Large intestine (tissue), 12 donors: ENCODE measurements at places on chromosomes 4 and X. TPM values are rescaled to one million over a fixed set of nuclear protein-coding genes. Genes with fewer than 3 reads are reported as not detected.

DNA sequence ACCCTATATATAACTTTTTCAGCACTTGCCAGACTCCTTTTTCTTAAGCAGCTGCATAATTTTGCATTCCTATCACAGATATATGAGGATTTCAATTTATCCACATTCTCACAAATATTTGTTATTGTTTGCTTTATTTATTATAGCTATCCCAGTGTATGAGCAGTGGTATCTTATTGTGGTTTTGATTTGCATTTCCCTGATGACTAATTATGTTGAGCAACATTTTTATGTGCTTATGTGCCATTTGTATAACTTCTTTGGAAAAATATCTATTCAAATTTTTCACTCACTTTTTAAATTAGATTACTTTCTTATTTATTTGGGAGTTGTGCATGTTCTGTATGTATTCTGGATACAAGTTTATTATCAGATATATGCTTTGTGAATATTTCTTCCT lies 361.9 kb downstream of the KCTD8 start:
- DNase-seq = no peak

- no peak for DNase-seq
These were observed 656 bp upstream of the GSPT2 start for GRCh38 chrX:51742586-51742985.

DNA sequence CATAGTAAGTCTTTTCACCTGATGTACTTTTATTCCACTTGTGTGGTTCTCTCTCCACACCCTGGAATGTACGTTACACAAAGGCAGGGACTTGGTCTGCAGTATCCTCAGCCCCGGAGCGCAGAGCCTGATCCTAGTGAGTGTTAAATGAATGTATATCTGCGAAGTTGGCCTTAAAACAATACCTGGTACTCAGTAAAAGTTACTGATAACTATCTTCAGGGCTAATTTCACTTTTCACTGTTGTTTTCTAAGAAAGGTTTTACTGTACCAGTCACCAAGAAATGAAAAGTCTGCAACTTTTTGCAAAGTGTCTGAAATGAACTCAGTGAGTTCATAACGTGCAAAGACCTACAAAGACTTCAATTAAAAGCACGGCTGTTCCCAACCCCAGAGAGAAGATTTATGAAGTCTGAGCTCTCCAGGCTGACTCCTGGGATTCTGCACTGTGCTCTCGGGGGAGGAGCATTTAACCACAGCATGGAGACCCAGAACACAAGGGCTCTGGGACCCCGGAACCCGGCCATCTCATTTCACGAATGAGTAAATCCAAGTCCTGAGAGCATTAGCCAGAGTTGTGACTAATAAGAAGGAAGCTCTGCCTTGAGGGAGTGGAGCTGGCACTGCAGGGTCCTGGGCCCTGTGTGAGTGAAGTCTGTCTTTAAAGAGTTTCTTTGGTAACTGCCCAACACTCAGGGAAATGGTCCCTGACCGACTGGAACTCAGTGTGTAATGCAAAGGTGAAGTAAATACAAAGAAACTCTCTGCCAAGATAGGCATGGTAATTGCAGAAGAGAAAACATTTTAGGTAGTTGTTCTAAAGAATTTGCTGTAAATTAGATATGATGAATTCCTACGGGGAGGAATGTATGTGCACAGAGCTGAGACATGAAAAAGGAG lies 165.8 kb downstream of the NSUN7 start:
- no peak for DNase-seq

GRCh38 chr4:3636646-3637320 lies 104.6 kb upstream of the LRPAP1 start:
- no peak for DNase-seq

GRCh38 chrX:16612257-16612897 lies 37.6 kb upstream of the S100G start:
- DNase-seq = no peak

DNA sequence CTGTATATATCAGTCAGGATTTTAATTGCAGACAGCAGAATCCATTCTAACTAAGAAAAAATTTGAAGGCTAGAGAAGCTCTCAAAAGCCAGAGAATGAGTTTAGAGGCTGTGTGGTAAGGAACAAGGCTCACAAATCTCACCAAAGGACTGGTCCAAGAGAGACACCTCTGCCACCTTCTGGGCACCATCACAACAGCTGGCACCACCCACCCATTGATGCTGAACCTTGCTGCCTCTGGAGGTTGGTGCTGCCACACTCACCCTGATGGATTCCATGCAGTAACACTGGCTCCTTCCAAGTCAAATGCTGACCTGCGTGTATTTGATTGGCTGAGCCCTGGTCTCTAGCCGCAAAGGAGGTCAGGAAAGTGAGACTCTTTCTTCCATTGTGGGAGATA lies 100.8 kb downstream of the BEND2 start:
- no peak for DNase-seq

Gene GPR82
- polyA plus RNA-seq = 1.4 TPM
